ENCODE measurements at places on chromosomes 3 and 15. TPM values are rescaled to one million over a fixed set of nuclear protein-coding genes. Genes with fewer than 3 reads are reported as not detected.

SLC12A8 gene
- polyA plus RNA-seq, result 1.9 TPM

ARHGAP31 gene
- polyA plus RNA-seq, result 4.3 TPM

CPA3 gene
- 0.44 TPM for polyA plus RNA-seq

WDR6 gene
- 442 TPM for polyA plus RNA-seq

SNTN gene
- polyA plus RNA-seq, result not detected

FEZF2 gene
- not detected for polyA plus RNA-seq

CSPG4 gene
- 4.3 TPM for polyA plus RNA-seq

GABRB3 gene
- 2.6 TPM for polyA plus RNA-seq

TLR9 gene
- polyA plus RNA-seq, result 0.34 TPM

CHP1 gene
- 39.7 TPM for polyA plus RNA-seq

ARPP21 gene
- polyA plus RNA-seq, result 0.79 TPM

LRRC34 gene
- 1.2 TPM for polyA plus RNA-seq

P2RY1 gene
- 0.57 TPM for polyA plus RNA-seq

ATP13A4 gene
- polyA plus RNA-seq, result 0.34 TPM

LTF gene
- 0.55 TPM for polyA plus RNA-seq

MAPK6 gene
- polyA plus RNA-seq, result 25.5 TPM

KBTBD13 gene
- not detected for polyA plus RNA-seq

PTH1R gene
- 10.4 TPM for polyA plus RNA-seq

RBSN gene
- polyA plus RNA-seq, result 14.8 TPM

TERC gene
- polyA plus RNA-seq, result not detected

OXTR gene
- polyA plus RNA-seq, result 0.72 TPM

PRR23B gene
- polyA plus RNA-seq, result not detected

CAMKV gene
- polyA plus RNA-seq, result 0.27 TPM

FRMD5 gene
- polyA plus RNA-seq, result 49.4 TPM
